ENCODE measurements at places on chromosomes 7 and 10. TPM values are rescaled to one million over a fixed set of nuclear protein-coding genes. Genes with fewer than 3 reads are reported as not detected.

PCLO gene
- total RNA-seq = 2.6 TPM

JCAD gene
- 42.4 TPM for total RNA-seq

VPS41 gene
- total RNA-seq = 50.3 TPM

CAV1 gene
- total RNA-seq = 434 TPM

ZP3 gene
- total RNA-seq = not detected

SLC18A3 gene
- total RNA-seq = 0.42 TPM

ASZ1 gene
- total RNA-seq = not detected

EGR2 gene
- total RNA-seq = 0.26 TPM

GBF1 gene
- 52.4 TPM for total RNA-seq

UNCX gene
- not detected for total RNA-seq

MMP21 gene
- total RNA-seq = not detected

GRCh38 chr10:110572862-110573261, 5.4 kb downstream of the SMC3 start:
- DNase-seq = no peak

DNA sequence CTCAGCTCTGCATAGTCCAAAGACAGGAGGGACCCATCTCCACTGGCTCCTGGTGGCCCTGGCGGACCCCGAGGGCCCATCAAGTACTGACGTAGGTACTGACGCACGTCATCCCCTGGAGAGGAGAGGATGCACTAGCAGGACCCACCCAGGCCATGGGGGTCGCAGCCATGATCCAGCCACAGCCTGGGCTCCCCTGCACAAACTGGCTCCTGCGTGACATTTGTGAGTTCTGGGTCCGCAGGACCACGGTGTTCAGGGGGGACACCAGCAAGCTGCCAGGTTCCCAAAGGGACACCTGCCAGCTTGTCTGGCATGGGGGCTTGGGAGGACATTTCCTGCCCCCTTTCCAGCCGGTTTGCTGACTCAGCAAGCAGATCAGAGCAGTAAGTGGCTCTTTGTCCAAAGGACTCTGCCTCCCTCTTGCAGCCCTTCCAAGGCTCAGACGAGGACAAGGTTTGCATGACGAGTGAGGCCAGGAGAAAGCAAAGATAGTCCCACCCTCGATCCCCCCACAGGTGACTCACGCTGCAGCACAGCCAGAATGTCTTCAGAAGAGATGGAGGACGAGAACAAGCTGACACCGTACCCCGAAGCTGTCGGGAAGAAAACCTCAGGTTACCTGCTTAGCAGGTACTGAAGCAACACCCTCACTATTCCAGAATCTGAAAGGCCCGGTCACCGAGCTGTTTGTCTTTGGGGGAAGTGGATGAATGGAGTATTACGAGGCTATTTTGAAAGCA, 49.0 kb downstream of the COL17A1 start:
- DNase-seq = peak; percentile 91

DNA sequence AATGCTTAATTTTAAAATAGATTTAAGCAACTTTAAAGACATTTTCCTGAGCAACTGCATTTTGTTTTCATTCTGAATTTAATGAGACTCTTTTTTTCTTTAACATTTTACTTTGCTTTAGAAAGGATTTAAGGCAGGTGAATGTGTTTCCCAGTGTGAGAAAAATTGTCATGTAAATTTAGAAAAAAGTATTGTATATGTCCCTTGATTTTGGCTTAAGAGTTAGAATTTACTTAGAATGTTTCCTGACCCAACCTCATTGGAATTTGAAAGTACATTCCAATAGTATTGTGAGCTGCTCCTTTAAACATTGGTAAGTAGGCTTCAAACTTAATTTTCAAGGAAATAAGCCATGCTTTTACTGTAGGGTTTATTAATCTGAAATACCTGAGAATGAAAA, 110.2 kb downstream of the PTEN start:
- DNase-seq = no peak

DNA sequence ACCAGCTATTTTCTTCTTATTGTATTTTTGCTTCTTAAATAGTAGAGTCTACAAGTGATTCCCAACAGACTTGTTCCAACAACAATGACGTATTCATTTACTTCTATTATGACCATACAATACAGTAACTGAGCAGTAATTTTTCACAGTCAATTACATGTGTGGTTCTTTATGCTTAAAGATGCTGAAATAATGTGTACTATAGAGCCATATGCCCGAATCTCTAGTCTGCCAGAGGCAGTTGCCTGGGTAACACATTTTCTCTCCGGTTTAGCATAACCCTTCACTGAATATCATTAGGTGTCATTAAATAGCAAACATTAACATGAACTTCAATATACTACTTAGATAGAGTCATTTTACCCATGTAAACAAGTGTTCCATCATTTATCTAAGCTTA, 75.0 kb downstream of the SLC25A13 start:
- DNase-seq = no peak

DNA sequence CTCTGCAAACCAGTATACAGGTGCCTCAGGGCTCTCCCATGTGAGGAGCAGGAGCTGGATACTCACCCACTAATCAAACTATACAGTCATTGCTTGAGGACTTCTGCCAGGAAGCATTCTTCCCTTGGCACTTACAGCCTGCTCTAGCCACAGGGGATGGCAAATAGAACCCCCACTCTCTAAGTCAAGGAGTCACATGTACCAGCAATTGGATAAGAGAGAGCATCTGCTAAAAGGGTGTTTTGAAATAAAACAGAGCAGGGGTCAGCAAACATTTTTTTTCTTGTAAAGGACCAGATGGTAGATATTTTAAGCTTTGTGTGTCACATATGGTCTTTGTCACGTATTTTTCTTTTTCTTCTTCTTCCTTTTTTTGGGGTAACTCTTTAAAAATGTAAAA, 865.2 kb upstream of the GHITM start:
- DNase-seq = no peak

GRCh38 chr10:70551971-70552422, 50.5 kb downstream of the PRF1 start:
- DNase-seq = no peak

- no peak for DNase-seq
Observed at GRCh38 chr10:131934769-131935168, 34.0 kb downstream of the PPP2R2D start.

- DNase-seq = no peak
Observed at GRCh38 chr7:32053204-32053603, 17.0 kb downstream of the PDE1C start.

DNA sequence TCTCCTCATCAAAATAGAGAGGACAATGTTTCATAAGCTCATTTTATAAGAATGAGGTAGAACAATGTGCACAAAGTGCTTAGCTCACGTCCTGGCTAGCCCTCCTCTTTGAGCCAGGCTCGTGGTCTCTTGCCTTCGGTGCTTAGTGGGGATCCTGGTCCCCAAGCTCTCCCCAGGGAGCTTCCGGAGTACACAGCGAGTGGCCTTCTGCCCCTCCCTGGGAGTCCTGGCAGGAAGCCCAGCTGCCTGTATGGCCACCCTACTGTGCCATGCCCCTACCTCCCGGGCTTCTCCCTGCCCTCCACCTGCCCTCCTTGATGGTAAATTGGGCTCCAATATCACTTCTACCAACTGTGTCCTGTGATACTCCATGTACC, 868 bp downstream of the MYO1G start:
- DNase-seq = no peak

DNA sequence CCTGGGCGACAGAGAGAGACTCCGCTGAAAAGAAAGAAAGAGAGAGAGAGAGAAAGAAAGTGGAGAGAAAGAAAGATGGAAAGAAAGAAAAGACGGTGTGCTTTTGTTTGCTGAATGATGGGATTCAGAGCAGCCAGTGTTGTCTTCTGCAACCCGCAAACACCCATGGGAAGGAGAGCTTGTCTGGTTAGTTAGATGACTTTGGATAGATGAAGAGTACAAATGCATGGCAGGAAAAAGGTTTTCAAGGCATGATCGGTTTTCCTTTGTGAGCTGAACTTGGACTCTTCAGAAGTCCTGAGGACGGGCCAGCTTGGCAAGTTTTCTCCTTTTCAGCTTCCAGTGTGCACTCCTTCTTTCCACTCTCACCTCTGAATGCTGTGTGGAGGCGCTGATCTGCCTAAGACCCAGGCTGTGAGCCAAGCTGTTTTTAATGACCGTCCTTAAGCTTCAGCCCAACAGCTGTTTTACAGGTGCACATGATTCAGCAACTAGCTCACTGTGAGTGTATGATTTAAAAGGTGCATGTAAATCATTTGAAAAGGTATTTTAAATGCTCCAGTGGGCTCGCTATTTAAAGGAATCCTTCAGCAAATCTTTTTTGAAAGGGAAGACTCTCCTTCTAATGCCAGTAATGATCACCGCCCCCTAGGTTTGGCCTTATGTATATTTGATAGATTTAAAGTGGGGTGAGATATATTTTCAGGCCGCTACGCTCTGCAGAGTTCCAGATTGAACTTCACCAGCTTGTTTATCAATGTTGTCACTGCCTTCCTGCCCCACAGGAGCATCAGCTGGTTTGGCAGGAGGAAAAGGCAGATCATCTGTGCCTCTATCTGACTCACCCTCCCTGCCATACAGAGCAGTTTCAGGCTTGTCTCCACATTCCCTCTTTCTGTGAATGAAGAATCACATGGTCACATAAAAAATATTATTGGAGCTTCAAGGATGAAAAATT, 115.0 kb downstream of the PLXDC2 start:
- DNase-seq = no peak

DNA sequence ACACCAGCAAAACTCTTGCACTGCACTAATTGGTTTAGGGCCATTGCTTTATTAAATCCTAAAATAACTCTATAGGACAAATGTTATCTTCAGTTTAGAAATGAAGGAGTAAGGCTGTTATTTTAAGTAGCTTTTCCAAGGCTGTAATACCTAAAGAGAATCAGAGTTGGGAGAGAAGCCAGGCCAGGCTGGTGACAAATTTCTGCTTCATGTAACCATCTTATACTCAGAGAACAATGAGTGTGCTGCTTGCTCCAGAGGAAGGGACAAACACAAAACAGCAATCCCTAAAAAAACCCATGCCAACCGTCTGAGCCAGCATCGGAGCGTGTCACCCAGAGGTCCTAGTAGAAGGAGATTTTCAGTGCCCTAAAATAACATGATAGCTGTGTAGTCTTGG, 49.7 kb upstream of the TARP start:
- no peak for DNase-seq

DNA sequence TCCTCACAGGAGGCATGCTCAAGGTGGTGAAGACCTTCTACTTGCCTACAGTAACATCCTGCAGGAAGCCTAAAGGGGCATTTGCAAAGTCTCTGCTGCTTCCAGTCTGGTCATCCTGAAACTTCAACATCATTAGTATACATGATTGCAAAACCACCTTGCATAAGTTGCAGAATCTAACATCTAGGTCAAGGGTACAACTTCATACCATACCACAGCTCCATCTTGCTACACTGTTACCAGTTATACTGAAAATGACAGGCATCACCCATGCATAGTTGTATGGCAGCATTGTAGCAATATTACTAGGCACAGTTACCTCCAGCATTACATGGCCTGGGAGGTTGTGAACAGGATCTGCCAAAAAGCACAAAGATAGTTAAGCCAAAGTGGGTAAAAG, 13.7 kb upstream of the MACROH2A2 start:
- DNase-seq = no peak

DNA sequence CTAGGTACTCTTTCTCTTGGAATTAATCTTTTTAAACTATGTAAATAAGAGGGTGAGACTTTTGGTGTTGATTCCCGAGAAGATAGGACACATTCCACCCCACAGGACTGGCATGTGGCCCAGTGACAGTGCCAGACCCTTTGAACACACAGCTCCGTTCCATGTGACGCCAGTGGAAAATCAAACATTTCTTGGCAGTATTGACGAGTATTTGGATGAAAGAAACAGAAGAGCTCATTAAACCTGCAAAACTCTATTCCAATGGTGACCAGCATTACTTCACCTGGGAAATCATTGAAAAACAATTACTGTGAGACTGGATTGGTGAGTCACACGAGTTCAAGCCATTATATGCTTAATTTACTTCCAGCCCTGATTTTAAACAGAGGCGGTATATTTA, 25.8 kb downstream of the AKR1E2 start:
- DNase-seq = peak; percentile 77

- DNase-seq = no peak
Observed at GRCh38 chr7:28533731-28534531, 121.6 kb downstream of the CREB5 start.

- no peak for DNase-seq
Observed at GRCh38 chr7:80439894-80440821, 71.7 kb downstream of the GNAT3 start.

DNA sequence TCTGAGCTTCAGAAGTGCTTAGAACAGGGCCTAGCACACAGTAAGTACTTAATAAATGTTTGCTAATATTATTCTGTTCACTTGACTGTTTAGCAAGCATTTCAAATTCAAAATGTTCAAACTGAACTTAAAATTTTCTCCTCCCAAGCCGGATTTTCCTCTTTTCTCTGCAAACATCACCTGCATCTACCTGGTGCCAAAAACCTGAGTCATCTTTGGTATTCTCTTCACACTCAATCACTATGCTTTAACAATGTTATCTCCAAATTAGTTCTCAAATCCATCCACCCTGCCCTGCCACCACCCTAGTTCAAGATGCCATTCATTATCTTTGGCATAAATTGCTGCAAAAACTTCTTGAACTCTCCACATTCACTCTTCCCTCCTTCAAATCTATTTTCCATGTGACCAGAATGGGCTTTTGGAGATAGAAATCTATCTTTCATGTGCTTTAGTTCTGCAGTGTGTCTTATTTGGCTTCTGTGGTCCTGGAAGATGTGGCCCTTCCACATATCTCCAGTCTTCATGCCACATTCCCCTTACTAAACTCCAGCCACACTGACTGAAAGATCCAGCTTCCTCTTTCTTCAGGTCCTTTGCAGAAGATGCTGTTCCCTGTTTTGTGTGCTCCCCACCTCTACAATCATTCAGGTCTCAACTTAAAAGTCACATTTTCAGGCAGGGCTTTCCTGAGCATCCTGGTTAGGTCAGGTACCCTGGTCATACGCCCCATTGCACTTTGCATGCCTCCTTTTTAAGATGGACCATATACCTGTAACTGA, 2.0 kb downstream of the GGCT start:
- DNase-seq = no peak

DNA sequence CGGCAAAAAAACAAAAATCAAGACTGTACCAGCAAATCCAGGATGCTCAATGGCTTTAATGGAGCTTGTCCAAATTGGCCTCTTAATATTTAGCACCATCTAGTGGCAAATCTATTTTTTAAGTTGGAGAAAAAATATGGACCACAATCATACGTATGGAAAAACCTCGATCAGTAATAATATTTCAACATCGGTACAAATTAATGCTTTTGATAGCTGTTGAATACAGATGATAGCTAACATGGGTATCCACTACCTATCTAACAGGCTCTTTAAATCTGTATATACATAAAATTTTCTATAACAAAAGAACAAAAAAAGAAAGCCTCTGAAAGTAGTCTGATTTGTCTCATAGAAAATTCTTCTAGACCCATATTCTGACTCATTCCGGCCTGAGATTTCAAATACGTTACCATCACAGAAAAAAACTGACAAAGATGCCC, 29.2 kb downstream of the COA1 start:
- DNase-seq = no peak

- DNase-seq = no peak
Observed at GRCh38 chr7:125636320-125636962, 706.8 kb upstream of the POT1 start.

- no peak for DNase-seq
Observed at GRCh38 chr10:101062232-101063049, 652 bp downstream of the KAZALD1 start.
